ENCODE measurements at places on chromosomes 12 and 14.

- DNase-seq = peak; percentile 42
These were observed 16.3 kb downstream of the RAPGEF3 start for GRCh38 chr12:47742253-47742825.

DNA sequence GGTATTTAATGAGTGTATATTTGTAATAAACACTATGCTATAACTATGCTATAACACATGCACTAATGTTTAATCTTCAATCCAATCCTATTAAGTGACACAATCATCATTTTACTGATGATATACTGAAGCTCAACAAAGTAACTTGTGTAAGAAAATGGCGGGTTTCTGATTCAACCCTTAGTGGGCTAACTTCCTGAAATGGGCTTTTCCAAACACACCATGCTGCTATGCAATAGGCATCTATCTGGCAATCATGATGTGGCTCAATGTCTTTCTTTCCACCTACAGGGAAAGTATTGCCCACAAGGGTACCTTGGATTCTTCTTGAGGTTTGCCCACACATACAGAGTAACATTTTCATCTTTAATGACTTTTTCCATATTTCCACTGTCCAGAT, 48.3 kb downstream of the DNAI7 start:
- no peak for DNase-seq

DNA sequence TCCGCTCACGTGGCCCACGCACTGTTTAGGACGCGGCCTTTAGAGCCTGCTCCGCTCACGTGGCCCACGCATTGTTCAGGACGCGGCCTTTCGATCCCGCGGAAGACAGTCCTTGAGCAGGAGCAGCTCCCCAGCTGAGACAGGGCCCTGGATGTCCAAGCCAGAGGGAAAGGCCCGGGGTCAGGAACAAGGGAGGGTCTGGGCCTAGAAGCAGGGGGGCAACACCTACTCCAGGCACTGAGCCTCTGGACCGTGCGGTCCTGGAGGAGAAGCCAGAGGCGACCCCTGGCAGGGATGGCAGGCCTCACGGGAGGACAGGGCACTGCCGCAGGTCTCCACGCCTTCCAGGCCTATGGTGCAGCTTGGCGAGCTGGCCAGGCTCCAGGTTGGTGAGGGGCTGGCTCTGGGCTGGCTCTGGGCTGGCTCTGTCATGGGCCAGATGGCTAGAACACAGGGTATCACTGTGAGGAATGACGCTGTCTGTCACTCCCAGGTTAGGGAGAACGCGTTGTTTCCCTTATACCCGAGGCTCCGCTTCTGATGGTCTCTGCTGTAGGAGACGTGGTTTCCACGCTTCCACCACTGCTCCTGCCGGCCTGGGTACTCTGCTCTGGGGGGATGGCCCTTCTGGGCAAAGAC, 341.7 kb downstream of the TMEM121 start:
- no peak for DNase-seq

GRCh38 chr12:111596985-111597830, 1.9 kb downstream of the ATXN2 start:
- peak; percentile 53 for DNase-seq

GRCh38 chr12:12267742-12268200, 927 bp upstream of the LRP6 start:
- DNase-seq = no peak

GRCh38 chr12:54384591-54385041, at the start of gene ZNF385A:
TSS of gene ZNF385A (minus strand) at chr12:54384733. CDS start at chr12:54384514, 219 bp downstream.
- DNase-seq = no peak

- DNase-seq = no peak
These were observed 3.0 kb upstream of the KRT3 start for GRCh38 chr12:52798671-52799504.
